Stimulated activated CD4-positive, alpha-beta T cell treated with anti-CD3 and anti-CD28 coated beads, TNF-alpha, amount 100 ng/mL, for 48 hours (primary cell): ENCODE measurements at places on chromosomes 2 and 18.

DNA sequence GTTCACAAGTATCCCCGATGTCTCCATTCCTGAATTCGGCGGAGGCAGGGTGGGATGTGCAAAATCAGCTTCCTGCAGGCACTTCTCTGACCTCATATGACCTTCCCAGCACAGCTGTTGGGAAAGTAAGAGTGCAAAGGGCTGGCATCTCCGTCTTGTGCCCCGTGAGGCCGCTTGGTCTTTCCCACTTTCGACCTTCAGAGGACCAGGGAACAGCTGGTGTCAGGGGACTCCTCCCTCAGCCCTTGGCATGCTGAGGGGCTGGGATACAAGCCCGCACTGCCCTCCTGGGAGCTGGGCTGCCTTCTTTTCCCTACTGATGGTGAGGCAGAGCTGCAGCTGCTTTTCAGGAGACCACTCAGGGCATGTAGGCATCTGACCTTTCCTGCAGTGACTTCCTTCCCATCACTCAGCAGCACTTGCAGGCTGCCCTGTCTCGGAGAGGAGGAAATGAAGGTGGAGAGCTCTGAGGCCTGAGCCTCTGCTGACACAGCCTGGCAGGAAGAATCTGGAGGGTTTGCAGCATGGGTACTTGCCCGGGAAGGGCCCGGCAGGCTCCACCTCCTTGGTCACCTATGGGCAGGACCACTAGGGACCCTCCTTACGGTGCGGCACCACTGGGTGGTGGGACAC, 277.2 kb upstream of the HS6ST1 start:
- DNase-seq = no peak

GRCh38 chr18:10293966-10294365, 160.5 kb upstream of the APCDD1 start:
- DNase-seq = no peak

GRCh38 chr2:174335988-174336500, 1.3 kb downstream of the SP9 start:
- no peak for DNase-seq

DNA sequence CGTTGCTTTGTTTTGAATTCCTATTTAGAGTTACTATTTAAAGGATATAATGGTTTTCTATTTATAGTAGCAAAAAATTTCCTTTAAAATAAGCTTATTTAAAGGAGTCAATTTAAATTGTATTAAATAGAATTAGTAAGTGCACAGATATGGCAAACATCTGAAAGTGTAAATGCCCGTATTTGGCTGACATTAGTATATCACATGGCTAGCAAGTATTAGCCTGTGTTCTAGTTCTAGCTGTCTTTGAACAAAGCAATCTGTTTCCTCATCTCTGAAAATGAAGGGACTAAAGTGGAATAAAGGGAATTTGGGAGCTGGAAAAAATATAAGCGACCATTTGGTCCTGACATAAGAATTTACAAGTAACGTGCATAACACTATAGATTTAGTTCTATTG, 32.2 kb downstream of the PELI1 start:
- no peak for DNase-seq

DNA sequence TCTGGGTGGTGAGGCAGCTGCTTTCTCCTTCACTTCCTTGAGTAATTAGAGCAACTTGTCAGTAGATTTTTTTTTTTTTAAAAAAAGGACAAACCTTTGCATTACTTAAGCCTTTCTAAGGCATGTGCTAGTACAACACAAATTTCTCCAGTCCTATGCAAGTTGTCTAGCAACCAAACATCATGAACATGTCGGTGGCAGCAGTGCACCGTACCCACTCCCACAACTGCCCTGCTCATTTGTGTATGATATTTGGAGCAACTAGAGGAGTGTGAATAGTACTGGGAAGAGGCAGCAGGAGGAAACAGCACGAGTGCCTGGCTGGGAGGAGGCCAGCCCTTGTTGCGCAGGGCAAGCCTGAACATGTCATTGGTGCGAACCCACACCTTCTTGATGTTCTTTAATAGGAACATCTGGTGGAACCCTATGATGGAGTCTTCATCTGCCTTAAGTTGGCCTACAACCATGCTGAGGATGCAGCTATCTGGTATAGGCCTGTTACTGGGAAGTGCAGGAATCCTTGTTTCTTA, 238.3 kb downstream of the TDRD15 start:
- no peak for DNase-seq

DNA sequence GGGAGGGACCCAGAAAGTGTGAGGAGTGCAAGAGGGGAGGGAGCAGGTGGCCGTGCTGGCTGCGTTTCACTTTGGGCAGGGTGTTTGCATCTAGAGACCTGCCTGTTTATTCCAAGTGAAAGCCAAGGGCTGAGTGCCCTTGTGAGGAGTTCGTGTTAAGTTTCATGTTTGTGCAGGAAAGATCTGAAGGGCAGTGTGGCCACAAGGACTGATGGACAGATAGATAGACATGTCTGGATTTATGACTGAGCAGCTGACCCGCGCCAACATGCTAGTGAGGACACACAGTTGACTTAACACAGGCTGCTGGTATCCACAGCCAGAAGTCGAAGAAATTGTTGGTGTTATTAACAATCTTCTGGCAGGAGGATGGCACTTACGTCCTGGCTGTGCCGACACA, 387.6 kb upstream of the TNP1 start:
- DNase-seq = no peak

DNA sequence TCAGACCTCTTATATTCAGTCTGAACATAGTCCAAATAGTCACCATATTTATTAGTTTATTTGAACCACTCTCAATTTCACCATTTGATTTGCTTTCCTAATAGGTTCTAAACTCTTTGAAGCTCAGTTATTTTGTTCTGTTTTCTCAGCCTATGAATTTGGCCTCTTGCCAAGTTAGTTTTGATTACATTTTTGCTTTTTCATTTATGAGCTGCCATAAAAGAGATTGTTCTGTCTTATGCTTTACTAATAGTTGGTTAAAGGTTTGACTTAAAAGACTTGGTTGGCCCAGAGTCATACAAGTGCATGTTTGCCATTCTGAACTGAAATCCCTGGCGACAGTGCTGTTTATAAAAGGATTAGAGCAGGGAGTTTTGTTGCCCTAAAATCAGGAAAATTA, 85.9 kb upstream of the RANBP2 start:
- no peak for DNase-seq

- no peak for DNase-seq
Measured at GRCh38 chr2:185291035-185291647, 447.5 kb upstream of the FSIP2 start.

DNA sequence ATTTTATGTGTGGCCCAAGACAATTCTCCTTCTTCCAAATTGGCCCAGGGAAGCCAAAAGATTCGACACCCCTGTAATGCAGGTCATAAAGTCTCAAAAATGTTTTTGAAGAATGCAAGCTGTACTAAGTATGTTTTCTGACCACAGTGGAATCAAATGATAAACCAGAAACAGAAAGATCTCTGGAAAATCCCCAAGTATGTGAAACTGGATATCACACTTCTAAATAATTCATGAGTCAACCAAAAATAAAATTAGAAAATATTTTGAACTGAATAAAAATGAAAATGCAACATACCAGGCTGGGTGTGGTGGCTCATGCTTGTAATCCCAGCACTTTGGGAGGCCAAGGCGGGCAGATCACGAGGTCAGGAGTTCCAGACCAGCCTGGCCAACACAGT, 34.1 kb upstream of the UBE2F start:
- DNase-seq = no peak

- no peak for DNase-seq
Measured at GRCh38 chr2:183829931-183830330, 705.7 kb downstream of the NUP35 start.

DNA sequence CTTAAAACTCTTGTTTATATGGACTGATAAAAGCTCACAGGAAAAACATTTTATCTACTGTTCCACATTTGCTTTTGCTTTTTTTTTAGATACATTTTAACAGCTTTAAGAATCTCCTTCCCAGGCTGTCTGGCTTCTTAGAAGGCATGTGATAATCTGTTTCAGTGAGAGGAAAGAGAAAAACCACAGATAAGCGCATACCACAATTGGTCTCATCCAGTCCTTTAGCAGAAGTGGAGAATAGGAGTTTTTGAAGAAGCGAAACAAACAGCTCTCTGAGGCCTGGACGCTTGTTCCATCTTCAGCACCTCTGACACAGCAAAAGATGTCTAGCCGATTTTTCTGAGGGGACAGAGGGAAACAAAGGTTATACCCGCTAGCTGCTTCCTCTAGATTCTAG, 37.6 kb downstream of the RMC1 start:
- DNase-seq = no peak

DNA sequence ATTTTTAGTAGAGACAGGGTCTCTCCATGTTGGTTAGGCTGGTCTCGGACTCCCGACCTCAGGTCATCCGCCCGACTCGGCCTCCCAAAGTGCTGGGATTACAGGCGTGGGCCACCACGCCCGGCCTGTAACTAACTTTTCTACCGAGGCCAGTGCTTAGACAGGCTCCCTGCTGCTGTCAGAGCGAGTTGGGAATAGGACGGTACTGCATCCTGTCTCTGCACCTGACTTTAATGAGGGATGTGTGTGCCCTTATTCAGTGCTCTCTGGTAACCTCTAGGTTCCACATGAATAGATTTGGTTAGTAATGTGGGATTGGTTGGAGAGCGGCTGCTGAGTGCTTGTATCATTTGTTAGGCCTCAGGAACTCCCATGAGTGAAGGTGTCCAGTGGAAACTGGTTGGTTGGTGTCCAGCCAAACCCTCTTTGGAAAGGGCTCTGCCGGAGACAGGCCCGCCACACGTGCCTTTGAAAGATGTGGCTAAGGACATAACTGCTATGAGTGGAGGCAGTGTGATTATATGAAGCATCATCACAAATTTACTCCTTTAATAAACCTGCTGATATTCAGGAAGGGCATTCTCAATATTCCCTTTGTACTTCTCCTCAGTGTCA, 36.6 kb downstream of the MYOM1 start:
- DNase-seq = no peak

DNA sequence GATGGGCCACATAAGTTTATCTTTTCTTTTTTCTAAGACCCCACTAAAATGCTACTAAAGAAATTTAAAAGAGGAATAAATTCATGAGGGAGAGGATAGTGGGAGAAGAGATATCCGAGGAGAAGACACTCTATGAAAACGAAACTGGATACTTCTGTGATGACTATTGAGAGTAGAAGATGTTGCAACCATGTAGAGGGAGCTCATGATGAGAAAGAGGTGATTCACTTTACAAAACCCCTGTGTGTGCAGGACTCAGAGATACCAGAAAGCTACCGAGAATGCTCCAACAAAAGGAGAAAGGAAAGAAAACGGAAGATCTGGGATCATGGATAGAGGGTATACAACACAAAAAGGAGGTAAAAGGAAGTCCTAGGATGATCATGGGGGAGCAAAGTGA, 34.9 kb downstream of the SLC38A11 start:
- DNase-seq = no peak

- DNase-seq = no peak
Measured at GRCh38 chr2:207418419-207418818, 111.3 kb upstream of the CREB1 start.

- DNase-seq = no peak
Measured at GRCh38 chr18:51537487-51537886, 340.0 kb upstream of the MEX3C start.

GRCh38 chr18:48479531-48479930, 59.3 kb upstream of the CTIF start:
- no peak for DNase-seq

- no peak for DNase-seq
Measured at GRCh38 chr2:233799087-233799665, 21.0 kb downstream of the MROH2A start.

- no peak for DNase-seq
Measured at GRCh38 chr2:64601034-64601754, 52.5 kb downstream of the SERTAD2 start.

DNA sequence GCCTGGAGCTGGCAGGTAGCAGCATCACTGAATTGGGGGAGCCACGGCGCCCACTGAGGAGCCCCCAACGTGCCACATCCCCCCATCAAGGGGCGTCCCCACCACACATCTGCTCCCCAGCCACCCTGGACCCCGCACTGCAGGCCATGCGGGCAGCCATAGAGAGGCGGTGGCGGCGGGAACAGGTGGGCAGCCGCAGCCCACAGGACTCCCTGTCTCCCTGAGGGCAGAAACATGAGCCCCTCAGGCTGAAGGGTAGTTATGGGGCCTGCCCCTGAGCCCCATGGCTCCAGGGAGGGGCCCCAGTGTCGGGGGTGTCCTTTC, 26.6 kb downstream of the CROCC2 start:
- DNase-seq = no peak

DNA sequence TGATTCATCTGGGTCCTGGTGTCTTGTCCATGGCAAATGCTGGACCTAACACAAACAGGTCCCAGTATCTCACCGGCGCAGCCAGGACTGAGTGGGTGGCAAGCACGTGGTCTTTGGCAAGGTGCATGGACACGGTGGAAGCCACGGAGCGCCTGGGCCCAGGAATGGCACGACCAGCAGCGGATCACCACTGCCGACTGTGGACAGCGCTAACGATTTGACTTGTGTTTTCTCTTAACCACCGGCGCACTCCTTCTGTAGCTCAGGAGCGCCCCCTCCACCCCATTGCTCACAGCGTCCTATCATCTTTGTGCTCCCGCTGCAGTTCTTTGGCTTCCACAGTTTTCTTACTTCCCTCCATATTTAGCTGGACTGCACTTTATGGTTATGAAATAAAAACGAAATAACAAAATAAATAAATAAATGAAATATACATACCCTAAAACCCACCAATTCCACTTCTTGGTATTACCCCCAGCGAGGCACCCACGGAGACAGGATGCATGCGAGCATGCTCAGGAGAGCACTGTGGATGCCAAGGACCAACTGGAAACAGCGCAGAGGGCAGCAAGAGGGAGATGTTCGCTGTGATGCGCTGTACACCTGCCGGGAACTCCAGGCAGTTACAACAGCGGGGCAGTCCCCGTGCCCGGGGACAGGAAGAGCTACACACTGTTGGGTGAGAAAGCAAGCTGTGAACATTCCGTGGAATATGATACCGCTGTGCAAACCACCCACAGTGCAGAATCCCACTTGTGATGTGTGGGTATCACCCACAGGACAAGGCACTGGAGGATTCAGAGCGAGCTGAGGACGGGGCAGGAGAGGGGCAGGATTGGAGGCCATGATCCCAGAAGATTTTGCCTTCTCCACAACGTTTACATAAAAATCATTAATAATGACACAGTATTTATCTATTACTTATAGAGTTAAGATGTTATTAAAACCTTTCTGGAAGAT, 7.0 kb upstream of the CIDEA start:
- DNase-seq = no peak

GRCh38 chr2:16154061-16154460, 213.7 kb downstream of the MYCN start:
- no peak for DNase-seq

GRCh38 chr18:68742206-68742605, 27.3 kb upstream of the TMX3 start:
- DNase-seq = no peak

GRCh38 chr18:1846640-1847039, 724.7 kb downstream of the METTL4 start:
- DNase-seq = no peak
